ENCODE measurements at places on chromosomes 5 and 9.

- peak; percentile 81 for DNase-seq
Measured at GRCh38 chr9:109967651-109968642, 187.9 kb downstream of the PALM2AKAP2 start.

DNA sequence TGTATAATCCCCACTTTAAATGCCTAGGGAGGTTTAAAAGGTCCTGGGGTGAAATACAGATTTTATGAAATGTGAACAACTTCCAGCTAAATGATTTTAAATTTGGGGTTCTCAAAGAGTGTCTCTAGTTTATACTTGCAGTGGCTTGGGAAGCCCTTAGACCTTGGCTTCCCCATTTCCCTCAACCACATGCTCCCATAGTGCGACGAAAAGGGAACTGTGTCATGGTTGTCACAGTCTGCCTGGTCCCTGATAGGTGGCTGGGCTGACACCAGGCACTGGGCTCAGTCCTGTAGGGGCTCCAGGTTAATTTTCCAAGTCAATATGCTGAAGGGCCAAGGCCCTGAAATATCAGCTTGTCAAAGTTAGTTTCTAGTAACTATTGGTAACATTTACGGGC lies 10.4 kb upstream of the CXCL14 start:
- no peak for DNase-seq

DNA sequence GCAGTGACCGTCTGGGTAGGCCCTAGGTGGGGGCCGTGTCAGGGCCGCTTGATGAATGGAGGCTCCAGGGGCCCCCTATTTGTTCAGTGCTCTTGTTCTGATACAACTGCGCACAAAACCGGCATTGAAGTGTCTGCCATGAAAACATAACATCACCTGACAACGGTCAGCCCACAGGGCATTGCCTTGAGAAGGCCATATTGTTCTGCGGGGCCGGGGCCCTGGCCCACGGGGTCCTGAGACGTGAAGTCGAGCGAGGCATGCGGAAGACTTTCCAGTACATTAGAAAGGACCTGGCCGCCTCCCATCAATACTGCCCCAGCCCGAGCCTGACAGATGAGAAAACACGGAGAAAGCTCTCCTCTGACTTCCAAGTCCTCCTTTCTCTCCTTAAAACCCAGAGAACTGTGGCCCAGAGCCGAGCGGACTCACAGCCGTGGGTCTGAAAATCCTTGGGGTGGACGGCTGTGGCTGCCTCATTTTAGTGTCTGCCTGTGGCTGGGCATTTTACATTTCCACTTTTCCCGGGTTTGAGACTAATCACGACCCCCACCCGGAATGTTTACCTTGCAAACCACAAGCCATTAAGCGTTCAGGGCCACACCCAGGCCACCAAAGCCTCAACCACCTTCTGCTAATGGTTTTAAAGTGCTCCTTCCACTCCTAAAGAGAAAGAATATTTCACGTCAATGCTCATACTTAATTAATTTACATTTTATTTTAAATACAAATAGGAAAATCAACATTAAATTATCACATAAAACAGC lies 391.0 kb upstream of the IRX2 start:
- no peak for DNase-seq

DNA sequence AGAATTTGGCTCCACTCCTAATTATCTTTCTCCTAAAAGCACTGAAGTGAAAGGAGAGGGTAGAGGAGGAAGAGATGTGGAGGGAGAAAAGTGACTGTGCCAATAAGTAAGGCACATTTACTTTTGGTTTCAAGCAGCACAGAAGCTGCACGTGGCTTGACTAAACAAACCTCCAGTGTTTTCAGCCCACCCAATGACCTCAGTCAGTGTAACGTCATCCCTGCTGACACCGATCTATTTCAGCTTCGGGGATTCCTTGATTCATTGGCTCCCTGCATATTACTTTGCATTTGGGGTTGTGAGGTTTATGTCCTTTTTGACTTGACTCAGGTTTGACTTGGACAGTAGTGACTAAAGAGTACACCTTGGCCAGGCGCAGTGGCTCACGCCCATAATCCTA lies 35.6 kb upstream of the NIM1K start:
- no peak for DNase-seq

GRCh38 chr5:80149161-80149609 lies 106.7 kb downstream of the SERINC5 start:
- no peak for DNase-seq

Measured in activated CD4-positive, alpha-beta T cell treated with anti-CD3 and anti-CD28 coated beads, Interleukin-2, amount 10 ng/mL, durations not matched to agents 24 days and 14 days (primary cell).